ENCODE measurements at places on chromosomes 11 and 22.

GRCh38 chr22:38570779-38571364 lies 889 bp upstream of the DMC1 start:
- DNase-seq, result peak; percentile 28

GRCh38 chr11:12554122-12554521 lies 120.1 kb upstream of the TEAD1 start:
- no peak for DNase-seq

GRCh38 chr11:133570376-133570775 lies 38.1 kb upstream of the OPCML start:
- no peak for DNase-seq

DNA sequence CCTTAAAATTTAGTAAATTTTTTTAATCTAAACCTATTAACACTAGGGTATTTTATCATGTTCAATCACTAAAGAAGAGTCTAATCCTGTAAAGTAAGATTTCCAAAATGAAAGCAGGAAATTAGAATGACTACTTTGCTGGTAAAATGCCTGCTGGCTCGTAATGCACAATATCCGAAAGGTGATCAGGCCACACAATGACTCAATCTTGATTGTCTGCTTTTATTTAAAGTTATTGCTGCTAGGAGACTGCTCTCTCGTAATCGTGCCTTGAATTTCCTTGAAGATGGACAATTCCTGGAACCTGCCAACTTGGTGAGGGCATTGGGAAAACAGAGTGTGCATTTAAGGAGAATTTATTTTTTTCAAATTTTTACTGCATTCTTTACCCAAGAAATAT lies 1786.5 kb upstream of the RAG2 start:
- DNase-seq, result no peak
